ENCODE measurements at places on chromosomes 11 and 22.

GRCh38 chr22:36775586-36775963 lies 344 bp downstream of the IFT27 start:
- DNase-seq: no peak

GRCh38 chr22:45202333-45203149 lies 38.2 kb downstream of the KIAA0930 start:
- no peak for DNase-seq

GRCh38 chr22:24247564-24248344 lies 2.9 kb upstream of the GGT5 start:
- DNase-seq: peak; percentile 52

- no peak for DNase-seq
These were observed 27.9 kb downstream of the EXPH5 start for GRCh38 chr11:108565653-108566052.

DNA sequence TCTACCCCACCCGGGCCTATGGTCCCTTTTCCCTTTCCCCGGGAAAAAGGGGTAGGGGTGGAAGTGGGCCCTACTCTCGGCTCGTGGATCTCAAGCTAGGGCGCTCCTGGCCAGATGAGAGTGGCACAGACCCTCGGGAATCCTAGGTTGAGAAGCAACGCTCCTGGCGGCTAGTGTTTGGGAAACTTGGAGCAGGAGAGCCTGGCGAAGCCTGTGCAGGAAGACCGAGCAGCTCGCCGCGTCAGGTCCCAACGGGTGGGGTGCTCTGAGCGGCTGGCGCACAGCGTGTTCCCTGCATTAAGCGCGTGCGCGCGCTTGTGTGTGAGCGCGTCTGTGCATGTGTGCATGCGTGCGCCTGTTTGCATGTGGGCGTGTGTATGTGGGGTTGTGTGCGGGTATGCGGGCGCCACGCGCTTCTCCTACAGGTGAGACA lies 7.1 kb upstream of the FLI1 start:
- DNase-seq: peak; percentile 71

All from bronchial epithelial cell (primary cell).